M059J (cell line): ENCODE measurements at places on chromosomes 12 and 14. TPM values are rescaled to one million over a fixed set of nuclear protein-coding genes. Genes with fewer than 3 reads are reported as not detected.

GRCh38 chr12:17372508-17372907 lies 717.5 kb downstream of the RERGL start:
- DNase-seq, result no peak

- no peak for DNase-seq
These were observed 41.6 kb downstream of the ACACB start for GRCh38 chr12:109157986-109158385.

Gene ACOT4
- total RNA-seq, result 0.15 TPM in 1 of 2 replicates, not detected in the other

DNA sequence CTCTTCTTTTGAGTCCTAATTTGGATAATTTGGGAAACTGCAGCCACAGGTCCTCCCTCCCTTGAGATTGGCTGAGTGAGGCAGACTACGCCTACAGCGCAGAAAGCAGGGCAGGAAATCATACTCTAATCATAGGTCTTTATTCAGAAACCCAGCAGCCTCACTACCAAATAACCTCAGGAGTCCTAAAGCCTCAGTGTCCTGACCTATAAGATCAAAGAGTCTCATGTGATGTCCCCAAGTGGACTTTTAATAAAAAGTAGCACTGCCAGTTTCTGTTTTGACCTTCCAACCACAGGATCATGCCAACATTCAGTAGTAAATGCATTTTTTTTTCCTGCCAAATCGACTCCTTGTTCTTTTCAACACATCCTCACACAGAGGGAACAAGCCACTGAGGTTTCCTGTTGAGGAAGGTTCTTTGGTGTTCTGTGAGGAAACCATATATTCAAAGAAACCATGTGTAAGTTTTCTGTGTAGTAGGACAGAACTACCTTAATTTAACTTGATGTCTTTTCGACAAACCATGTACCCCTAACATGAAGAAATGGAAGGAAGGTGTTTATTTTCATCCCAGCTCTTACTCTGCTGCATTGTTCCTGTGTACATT lies 72.2 kb downstream of the VCPKMT start:
- DNase-seq, result peak; percentile 32

Gene LPAR5
- total RNA-seq, result 0.27 TPM in 1 of 2 replicates, not detected in the other

Gene LTB4R2
- 0.64 and 1.2 TPM in 2 replicates for total RNA-seq
